EL (cell line): ENCODE measurements at places on chromosomes 2 and 18.
A peak's percentile ranks its signal among the peaks of the same experiment; 100 is the strongest.

DNA sequence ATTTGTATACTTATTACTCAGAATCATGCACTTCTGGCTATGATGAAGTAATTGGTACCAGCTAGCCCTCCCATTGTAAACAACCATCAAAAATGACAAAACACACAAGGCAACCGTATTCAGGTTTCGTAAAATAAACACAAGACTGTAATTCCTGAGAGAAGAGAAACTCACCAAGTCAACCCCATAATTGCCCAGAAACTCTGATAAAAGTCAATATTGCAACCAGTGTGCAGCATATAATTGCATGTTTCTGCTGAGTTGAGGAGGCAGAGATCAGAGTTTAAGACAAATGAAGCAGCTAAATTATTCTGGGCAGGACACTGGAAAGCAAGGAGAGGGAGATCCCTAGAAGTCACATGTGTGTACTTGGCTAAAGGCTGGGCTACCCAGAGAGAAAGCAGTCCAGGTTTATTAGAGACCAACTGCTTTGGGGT is 90.3 kb downstream of the ROCK2 start:
- DNase-seq: no peak

- no peak for DNase-seq
Observed at GRCh38 chr18:56873441-56874140, 222.4 kb downstream of the WDR7 start.

- DNase-seq: no peak
Observed at GRCh38 chr18:27378431-27379095, 193.5 kb upstream of the CHST9 start.

DNA sequence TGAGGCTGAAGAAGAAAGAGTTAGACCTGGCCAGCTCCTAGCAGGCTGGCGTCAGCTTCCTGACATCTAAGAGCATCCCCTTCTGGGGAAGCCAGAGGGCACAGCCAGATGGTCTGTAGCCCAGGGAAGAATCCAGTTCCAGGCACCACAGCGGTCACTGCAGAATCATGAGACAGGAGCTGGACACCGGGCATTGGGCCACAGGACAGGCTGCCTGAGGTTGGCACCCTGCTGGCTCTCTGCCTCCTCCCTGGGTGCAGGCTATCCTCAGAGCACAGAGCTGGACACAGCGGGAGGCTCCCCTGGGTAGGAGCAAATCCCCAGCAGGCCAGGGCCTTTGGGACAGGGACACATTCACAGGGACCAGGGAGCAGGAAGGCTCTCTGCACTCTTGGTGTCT is 19.8 kb upstream of the ATOH8 start:
- no peak for DNase-seq

GRCh38 chr2:83251321-83251872 is 1207.7 kb downstream of the SUCLG1 start:
- peak; percentile 60 for DNase-seq

DNA sequence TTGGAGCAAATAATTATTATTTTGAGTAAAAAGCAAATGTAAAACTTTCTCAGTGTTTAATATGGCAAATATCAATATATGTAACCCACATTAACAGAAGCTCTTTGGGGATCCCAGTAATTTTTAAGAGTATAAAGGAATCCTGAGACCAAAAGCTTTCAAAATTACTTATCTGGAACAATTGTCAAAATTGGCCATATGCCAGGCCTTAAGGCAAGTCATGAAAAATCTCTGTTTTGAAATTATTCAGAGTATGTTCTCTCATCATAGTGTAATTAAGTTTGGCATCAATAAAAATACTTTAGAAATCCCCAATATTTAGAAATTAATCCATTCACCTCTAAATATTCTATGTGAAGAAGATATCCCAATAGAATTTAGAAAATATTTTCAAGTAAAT is 225.3 kb upstream of the ARL4C start:
- no peak for DNase-seq

DNA sequence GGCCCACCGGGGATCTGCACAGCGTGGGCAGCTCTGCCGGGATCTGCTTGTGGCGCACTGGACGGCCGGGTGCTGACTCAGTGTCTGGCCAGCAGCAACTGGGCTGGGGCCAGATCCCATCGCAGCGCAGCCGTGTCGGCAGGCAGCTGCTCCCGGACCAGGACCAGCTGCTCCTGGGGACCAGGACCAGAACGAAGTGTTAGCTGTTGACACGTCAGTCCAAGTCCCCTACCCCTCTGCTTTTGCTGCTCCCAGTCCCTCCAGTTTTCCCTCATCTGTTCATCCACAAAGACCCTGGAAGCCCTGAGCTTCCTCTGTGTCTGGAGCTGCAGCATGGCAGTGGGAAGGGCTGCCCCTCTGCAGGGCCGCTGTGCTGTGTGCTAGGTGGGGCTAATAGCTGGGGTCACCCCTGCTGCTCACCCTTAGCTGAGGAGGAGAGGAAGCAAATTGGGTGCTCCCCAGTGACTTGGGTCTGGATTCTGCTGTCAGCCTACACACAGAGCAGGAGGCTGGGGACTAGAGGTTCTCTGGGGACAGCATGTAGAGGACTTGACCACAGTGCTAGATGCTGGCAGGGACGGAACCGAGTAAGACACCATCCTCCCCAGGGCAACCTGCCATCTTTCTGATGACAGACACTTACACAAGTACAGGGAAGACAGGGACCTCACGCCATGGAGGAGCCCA is 16.9 kb upstream of the KIF1A start:
- peak; percentile 35 for DNase-seq

GRCh38 chr2:48170281-48170680 is 264.0 kb upstream of the FBXO11 start:
- no peak for DNase-seq

DNA sequence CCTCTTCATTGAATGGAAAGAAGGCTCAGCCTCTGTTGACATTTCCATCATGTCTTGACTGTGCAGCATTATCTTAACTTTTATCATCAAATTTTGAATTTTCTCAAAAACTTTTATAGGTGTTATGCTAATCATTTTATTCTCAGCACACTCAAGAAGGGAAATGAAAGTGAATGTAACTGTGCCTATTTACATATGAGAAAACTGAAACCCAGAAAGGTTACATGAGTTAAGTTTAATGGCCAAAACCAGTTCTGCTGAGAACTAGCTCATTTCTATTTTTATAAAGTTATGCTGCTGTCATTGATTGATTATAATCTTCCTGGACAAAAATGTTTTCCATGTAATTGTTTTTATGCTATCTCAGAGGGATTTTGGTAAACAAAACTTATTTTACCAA is 618.8 kb upstream of the NRXN1 start:
- no peak for DNase-seq

DNA sequence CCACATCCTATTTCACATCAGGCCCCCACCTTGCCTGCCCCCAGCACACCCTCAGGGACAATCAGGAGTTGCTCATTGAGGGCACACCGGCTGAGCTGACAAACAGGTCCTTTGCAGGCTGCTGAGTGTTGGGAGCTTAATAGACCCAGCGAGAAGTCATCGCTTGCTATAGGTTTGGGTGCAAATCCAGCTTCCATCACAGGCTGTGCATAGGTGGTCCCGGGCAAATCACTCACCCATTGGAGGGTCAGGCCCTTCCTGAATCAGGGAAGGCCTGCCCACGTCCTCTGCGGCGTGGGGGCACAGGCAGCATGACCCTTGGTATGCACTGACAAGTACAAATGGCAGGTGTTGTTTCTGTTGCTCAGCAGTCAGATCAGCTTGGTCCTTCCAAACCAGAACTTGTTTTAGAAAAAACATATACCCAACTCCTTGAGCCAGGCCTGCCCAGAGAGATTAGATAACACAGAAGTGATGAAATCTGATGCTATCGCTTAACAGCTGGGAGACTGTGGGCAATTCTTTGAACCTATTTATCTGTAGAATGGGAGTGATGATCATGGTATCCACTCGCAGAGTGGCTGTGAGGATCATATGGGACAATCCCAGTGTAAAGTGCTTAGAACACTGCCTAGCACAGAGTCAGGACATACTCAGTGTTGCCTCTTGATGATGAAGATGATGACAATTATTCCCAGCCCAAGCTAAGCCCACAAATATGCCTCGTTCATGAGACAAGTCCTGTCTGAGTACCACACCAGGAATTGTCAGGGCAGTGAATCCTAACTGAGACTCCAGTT is 34.9 kb downstream of the SMAD7 start:
- DNase-seq: no peak

DNA sequence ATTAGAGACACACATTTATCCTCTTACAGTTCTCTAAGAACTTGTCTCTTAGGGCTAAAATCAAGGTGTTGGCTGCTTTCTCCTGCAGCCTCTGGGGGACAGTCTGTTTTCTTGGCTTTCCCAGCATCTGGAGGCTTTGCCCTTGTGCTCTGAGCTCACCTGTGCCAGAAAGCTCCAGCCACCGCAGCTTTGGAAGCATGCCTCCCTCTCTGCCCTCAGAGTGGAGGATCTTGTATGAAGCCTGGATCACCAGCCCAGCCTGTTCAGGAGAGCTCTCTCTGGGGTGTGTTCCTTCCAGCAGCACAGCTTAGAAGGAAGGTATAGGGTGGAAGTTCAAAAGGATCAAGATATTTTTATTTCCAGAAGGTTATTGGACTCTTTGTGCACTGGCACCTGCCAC is 53.1 kb upstream of the TPO start:
- no peak for DNase-seq

- peak; percentile 74 for DNase-seq
Observed at GRCh38 chr2:8676191-8676920, 5.5 kb upstream of the ID2 start.

GRCh38 chr18:45482286-45482685 is 133.0 kb upstream of the SLC14A2 start:
- DNase-seq: no peak

DNA sequence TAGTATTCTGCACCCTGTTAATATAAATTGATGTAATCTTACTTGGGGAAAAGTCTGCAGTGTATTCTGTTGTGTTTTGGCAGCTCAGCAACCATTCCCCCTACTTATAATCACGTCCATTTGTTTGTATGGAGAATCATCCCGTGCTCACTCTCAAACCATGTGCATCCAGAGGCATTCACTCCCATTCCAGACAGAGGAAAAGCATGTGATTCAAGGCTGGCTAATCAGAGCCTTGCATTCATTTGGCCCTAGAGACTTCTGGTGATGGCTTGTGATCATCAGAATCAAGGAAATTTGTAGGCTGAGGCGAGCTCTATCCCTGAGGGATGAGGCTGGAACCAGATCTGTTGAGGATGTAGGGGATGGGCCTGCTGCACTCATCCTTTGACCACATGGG is 5.1 kb upstream of the WIPF1 start:
- no peak for DNase-seq

GRCh38 chr2:144156736-144157640 is 362.9 kb downstream of the ZEB2 start:
- DNase-seq: no peak

- peak; percentile 44 for DNase-seq
Observed at GRCh38 chr18:24600076-24600654, 139.7 kb downstream of the HRH4 start.

DNA sequence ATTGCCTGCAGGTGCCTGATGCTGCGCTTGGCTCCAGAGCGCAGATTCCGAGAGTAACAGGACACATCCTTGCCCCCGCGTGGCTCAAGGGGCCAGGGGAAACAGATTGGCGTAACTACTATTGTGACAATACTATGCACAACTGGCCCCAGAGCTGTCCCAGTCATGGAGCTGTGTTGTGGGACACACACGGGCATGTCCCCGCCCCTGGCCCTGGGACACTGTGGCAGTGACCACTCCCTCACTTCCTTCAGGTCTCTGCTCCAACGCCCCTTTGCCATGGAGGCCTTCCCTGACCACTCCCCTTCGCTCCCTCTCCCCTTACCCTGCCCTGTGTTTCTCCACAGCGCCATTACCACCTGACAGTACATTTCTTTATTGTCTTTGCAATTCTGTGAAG is 132.1 kb downstream of the SMAD2 start:
- no peak for DNase-seq

GRCh38 chr2:51722311-51722710 is 690.4 kb upstream of the NRXN1 start:
- DNase-seq: peak; percentile 2

- DNase-seq: no peak
Observed at GRCh38 chr2:200695191-200695590, 109.4 kb downstream of the AOX1 start.
